ENCODE measurements at places on chromosomes 5 and 9.

DNA sequence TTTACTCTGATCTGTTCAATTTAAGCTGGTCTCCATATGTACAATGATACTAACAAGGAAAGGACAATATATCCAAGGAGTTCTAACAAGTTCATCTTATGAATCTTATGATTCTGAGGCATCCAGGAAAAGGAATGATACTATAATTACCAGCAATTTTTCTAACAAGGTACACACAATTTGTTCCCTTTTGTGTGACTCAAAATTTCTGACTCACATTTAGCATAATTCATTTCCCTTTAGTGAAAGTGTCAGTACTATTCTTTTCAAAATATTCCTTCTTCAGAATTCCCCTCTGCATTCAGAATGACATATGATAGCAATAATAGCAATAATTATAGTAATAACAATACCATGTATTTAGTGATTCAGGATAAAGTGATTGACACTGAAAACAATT, 594.8 kb downstream of the DMRTA1 start:
- no peak for DNase-seq

DNA sequence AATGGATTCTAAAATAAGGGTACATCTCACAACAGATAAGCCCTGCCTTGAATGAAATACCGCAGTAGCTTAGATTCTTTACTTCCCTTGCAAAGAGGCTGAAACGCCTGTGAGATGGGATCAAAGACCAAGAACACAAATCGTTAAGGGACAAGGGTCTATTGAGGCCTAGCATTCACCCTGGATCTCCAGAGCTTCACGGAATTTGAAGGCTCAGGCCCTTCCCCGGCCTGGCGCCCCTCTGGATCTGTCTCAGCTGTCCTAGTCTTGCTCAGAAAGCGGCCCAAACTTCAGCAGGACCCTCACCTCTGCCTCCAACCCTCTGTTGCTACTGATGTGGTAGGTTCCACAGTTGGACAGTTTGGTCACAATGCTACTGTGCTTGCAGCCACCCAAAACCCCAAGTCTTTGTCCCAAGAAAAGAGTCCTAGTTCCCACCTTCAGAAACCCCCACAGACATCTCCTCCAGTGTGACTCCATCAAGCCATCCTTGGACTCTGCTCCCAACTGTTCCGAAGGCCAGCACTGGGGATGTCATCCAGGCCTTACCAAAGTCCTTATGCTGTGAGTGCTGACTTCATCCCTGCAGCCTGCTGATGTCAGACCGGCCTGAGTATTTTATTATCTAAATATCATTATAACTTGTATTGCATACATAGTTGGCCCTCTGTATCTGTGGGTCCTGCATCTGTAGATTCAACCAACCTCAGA, 9.4 kb downstream of the CORO2A start:
- no peak for DNase-seq

- DNase-seq: no peak
Observed at GRCh38 chr5:120640778-120641177, 176.7 kb downstream of the PRR16 start.

DNA sequence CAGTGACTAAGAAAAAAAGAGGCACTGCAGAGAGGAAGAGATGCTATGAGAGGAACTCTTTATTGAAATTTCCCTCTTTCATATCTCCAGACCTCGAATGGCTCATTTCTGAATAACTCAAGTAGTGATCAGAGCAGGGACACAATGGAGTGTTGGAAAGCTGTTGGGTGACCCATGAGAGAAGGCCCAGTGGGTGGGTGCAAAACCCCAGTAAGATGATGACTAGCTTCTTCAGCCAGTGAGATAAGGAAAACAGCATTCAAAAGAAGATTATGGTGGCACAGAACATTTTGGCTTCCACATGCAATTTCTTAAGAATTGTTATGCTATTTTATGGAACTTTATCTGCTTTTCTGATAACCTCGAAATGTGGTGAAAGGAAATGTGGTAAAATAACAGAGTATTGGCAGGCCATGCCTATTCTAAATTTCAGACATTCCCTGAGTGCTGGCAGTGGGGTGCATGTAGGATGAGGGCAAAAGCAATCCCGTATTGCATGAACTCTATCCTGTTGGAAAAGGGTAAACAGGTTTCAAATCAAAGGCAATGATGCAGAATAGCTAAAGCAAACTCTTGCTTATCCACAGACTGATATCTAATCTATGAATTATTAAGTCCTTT, 128.0 kb upstream of the KLF9 start:
- DNase-seq: no peak

DNA sequence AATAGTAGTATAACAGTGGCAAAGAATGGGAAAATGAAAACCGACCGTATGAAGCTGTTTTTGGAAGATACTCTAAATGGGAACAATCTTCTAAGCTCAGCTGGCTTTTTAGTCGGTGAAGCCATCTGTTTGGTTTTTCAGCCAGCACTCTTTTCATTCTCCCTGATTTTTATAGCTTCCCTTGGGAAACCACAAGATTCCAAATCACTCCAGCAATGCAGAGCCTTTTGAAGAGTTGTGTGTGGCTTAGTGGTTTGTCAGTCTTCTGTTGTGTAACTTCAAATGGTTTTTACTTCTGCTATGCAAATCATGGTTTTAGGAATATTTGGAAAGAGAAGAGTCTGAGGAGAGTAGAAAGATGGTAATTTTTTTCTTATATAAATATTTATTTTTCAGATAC, 180.7 kb downstream of the KDM4C start:
- DNase-seq: no peak

DNA sequence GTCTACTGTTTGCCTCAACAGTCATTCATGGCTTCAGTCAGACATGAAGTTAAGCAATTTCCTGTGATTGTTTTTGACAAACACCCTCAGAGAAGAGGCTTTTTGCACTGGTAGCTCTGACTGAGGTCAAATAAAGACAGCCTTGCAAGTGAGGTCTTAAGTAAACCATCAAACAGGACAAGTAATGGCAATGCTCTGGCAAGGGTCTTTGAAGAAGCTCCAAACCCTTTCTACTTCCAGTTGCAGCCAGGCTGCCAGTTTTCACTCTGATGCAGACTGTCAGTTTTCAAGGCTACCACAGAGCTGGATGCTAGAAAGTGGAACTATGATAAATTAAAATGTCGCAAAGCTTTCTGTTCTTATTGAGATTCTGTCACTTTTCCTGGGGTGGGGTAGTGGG, 421.5 kb upstream of the PTGER4 start:
- no peak for DNase-seq

DNA sequence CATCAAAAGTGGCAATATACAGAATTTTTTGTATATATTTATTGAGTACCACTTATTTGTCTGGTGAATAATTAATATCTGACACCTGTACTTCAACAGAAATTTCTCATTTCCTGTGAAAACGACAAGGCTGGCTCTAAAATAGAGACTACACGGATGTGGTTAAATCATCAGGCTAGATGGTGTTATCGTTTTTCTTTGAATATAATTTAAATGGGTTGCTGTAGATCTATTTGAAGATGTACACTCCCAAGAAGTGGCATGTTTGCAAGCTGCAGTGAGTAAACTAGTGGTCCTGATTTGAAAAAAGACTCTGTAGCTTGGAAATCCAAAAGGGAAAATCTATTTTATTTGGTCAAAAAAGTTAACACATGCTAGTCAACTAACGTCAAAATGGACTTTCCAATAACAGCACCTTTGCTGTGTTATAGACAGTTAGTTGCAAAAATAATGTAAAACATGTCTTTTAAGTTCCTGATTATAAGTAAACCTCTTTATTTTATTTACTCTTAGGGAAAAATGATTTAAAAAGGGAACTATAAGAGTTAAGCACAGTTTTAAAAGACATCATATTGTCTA, 13.8 kb downstream of the ST8SIA4 start:
- DNase-seq: no peak

GRCh38 chr5:132771503-132771998, 5.5 kb downstream of the SEPTIN8 start:
- no peak for DNase-seq

DNA sequence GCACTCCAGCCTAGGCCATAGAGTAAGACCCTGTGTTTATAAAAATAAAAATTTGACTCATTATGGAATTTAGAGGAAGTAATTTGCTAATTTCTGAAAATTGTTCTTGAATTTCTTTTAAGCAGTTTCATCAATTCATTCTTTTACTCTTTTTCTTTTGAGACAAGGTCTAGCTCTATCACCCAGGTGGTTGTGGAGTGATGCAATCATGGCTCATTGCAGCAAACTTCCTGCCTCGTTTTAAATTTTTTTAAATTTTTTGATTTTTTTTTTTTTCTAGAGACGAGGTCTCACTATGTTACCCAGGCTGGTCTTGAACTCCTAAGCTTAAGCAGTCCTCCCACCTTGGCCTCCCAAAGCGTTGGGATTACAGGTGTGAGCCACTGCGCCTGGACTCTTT, 3.1 kb upstream of the CAMLG start:
- no peak for DNase-seq

DNA sequence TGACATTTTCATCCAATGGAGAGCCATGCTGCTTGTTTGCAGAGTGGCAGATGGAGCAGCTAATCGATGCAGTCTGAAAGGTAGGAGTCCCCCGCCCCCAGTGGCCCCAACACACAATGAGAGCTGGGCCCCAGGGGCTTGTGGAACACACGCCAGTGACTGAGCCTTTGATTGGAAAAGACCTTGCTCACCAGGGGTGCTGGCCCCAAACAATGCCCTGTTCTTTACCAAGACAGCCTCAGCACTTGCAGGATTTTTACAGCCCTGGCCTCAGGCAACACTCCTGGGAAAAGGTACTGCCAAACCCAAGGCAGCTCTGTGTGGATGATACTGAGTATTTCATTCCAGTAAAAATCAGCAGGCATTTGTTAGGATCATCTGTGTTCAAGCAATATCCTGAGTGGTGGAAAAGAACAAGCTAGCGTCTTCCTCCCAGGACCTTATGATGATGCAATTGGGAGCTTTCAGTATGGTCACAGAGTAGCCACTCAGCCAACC, 276.8 kb upstream of the CLINT1 start:
- DNase-seq: no peak

- DNase-seq: no peak
Observed at GRCh38 chr9:5857928-5858327, 25.0 kb upstream of the ERMP1 start.

GRCh38 chr9:14670718-14671117, 22.5 kb downstream of the ZDHHC21 start:
- DNase-seq: no peak

DNA sequence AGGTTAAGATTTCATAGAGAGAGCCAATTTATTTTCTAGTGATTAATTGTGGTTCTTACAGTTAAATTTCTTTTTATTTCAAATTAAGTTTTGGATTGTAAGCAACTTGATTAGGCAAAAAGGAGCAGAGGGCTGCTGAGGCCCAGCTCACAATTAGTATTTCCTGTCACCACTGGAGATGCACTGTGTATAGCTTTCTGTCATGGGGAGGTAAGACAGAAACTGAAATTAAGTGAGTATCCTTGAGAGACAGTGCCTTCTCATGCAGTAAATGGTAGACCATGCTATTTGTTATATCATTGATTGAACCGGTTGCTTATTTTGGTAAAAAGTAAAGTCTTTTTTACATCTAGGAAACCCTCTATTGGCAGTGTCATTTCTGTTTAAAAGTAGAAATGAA, 190.7 kb downstream of the CCDC171 start:
- no peak for DNase-seq

DNA sequence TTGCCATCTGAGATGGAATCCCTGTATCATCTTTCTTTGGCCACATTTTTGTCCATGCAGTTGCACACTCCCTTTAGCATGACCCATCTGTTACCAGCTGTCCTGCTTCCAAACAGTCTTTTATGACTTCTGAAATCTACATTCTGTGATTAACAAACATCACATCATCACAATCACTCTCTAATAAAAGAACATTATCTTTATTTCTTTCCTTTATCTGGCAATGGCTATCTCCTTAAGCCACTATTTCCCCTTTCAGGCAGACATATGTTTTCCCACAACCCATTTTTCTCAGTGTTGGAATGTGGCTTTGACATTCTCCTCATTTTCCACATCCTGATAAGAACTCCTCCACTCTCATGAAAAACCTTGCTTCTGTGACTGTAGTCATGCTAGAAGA, 141.0 kb downstream of the ST8SIA4 start:
- no peak for DNase-seq

- no peak for DNase-seq
Observed at GRCh38 chr9:114274217-114274616, 48.7 kb upstream of the ORM1 start.

DNA sequence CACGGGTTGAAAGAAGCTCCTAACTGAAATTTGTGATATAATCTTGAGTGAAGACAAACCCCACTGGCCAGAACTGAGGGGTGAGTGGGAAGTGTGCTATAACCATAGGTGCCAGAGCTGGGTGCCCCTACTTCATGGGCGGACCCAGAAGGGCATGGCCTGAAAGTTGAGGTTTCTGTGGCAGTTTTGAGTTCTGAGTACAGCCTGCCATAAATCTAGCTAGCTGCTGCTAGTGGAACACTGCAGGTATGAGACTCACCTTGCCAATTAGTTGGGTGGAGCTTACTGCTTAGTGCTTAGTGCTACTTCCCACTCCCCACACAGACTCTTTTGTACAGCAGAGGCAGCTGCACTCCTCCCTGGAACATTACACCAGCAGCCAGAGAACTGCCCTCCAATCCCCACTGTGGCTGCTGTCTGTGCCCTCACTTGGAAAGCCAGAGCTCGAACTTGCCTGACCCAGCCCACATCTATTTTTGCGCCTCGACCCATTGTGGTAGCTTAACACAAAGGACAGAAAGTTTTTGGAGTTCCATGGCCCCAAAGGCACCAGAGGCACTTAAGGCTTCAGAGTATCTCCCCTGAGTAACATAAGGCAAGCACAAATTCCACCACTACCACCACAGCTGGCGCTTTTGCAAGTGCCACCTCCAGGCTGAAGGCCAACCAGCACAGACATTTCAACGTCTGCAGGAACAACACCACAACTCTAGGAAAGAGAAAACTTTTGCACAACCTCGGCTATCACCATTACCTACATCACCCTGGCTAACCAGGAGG, 27.1 kb upstream of the PTGER4 start:
- DNase-seq: no peak

- DNase-seq: no peak
Observed at GRCh38 chr5:176654856-176655255, 7.6 kb downstream of the TSPAN17 start.

DNA sequence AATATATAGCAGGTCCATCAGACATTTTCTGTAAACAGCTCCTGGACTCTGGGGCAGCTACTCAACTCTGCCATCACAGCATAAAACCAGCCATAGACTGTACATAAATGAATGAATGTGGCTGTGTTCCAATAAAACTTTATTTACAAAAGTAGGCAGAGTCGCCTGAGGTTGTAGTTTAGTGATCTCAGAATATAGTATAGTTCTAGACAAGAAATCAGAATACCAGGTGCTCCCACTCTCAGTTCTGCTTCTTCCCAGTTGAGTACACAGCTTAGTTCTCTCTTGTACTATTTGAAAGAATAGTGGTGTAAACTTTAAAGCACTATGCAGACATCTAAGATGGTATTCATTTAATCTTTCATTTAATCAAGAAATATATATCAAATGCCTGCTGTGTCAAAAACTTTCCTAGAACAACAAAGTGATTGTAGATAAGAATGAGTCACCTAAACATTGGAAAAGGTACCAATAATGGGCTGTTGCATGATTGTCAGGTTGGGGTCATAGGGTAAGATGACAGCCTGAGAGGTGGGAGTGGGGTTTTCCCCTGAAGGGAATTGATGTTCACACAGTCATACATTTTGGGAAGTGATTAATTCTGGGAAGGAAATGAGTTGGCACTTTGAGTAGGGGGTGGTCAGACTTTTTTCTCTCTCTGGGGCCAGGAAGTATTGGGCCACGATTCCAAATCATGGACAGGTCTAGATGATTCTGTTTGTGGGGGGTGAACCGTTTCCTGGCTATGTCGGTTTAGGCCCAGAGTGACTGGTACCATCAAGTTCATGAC, 37.0 kb downstream of the TNFSF8 start:
- DNase-seq: no peak
